Sigmoid colon (tissue), 7 donors: ENCODE measurements at places on chromosomes 16 and 17. TPM values are rescaled to one million over a fixed set of nuclear protein-coding genes. Genes with fewer than 3 reads are reported as not detected.
A peak's percentile ranks its signal among the peaks of the same experiment; 100 is the strongest.

The G6PC1 gene
- not detected for polyA plus RNA-seq

The PIRT gene
- 3.6 TPM for polyA plus RNA-seq

The ITGAL gene
- 2.8 TPM for polyA plus RNA-seq

- peak; percentile 67 for DNase-seq
- no peaks in the 10 kb centered on the region for H3K36me3 ChIP-seq
- peak overlapping the region; percentile 8 for H3K4me3 ChIP-seq
Measured at GRCh38 chr17:69448431-69449102, 34.1 kb downstream of the MAP2K6 start.

DNA sequence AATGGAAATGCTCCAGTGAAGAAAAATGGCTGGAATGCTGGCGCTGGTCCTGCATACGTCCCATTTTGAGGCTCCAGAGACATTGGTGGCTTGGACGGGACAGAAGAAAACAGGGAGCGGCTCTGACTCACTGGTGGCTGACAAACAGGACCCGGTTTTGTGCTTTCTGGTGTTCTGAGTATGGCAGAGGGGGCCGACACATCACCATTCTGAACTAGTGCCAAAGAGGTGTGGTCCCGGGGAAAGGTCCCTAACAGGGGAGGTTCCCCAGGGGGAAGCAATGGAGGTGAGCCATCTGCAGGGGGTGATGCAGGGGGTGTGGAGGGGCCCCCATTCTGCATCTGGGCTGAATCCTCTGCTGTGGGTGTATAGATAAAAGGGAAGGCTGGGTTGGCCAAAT is 8.3 kb downstream of the ANKRD40 start:
- no peak for DNase-seq
- peaks cover 2% of the 10 kb centered on the region for H3K4me1 ChIP-seq
- H3K27ac ChIP-seq, result no peak overlapping the region
- H3K4me3 ChIP-seq, result no peak overlapping the region
- no peaks in the 10 kb centered on the region for H3K27me3 ChIP-seq

DNA sequence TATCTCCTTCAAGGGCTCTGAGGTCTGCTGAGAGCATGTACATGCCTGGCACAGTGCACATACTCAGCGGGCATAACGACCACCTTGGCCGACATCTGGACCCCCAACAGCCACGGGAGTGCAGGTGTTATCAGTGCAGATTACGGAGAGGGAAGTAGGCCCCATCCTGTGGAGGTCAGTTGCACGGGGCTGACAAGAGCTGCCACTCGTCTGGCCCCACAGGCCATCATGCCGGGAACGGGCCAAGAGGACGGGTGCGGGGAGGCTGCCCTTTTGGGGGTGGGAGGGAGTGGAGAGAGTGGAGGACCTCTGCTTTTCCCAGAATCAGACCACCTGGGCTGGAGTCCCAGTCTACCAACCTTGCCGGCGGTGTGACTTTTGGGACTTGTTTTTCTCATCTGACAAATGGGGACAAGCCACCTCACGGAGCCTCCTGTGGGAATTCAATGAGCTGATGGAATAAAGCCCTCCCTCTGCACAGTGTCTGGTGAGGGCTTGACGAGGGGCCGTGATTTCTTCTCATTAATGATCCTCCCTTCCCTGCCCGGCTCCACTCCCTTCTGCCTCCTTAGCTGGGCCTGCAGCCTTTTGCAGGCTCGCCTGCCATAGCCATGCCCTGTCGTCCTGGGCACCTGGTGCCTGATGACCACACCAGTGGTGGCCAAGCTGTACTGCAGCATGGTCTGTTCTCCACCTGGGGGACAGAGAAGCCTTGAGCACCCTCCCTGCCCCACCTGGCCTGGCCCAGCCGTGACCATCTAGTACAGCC is 4.6 kb downstream of the PRSS33 start:
- peaks cover 18% of the 10 kb centered on the region for H3K27me3 ChIP-seq
- no peak overlapping the region for H3K27ac ChIP-seq
- no peak overlapping the region for H3K4me3 ChIP-seq
- peak; percentile 55 for DNase-seq
- no peaks in the 10 kb centered on the region for H3K36me3 ChIP-seq

DNA sequence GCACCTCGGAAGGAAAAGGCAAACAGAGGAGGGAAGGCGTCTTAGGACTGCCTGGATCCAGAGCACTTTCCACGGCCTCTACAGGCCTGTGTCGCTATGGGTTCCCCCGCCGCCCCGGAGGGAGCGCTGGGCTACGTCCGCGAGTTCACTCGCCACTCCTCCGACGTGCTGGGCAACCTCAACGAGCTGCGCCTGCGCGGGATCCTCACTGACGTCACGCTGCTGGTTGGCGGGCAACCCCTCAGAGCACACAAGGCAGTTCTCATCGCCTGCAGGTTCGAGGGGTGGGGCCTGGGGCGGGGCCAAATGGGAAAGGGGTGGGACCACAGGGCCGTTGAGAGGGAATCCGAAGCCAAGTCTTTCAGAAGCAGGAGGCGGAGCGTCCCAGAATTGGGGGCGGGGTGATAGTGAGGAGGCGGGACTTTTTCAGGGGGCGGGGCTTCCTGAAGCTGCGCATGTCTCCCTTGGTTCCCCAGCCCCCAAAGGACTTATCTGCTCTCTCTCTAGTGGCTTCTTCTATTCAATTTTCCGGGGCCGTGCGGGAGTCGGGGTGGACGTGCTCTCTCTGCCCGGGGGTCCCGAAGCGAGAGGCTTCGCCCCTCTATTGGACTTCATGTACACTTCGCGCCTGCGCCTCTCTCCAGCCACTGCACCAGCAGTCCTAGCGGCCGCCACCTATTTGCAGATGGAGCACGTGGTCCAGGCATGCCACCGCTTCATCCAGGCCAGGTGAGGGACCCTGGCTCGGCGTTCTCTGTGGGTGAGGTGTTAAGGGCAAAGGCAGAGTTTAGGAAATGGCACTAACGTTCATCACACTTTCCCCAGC is 939 bp downstream of the BCL6B start:
- H3K27me3 ChIP-seq, result peaks cover 30% of the 10 kb centered on the region
- H3K4me1 ChIP-seq, result peaks cover 27% of the 10 kb centered on the region
- H3K27ac ChIP-seq, result peak overlapping the region; percentile 71
- H3K36me3 ChIP-seq, result no peaks in the 10 kb centered on the region

DNA sequence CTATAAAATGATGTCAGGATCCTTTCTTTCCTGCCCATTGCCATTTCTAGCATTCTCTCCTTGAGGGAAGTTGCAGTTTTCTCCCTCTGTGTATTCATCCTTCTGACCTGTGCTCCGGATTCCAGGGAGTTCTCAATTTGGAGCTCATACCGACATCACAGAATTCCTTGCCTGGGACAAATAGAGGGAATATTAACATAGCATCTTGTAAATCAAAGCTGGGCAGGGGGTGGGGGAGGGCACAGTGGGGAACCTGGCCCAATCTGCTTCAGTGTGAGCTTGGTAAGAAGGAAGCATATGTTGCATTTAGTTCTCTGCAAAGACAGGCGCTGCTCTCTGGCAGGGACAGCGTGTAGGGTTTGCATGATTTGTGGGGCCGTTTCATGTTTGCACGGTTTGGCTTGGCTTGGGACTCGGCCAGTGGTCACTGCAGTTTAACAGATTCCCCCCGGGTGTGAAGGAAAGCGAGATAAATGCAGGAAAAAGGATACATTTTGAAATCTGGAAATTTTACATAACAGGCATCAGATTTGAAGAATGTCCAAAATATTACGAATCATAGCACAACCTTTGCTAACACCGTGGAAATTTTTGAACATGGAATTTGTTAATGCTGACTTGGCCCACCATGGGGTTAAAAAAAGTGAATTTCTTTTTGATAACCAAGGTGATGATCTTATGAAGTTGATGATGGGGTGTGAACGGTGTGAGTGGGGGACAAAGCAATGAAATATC is 178.0 kb downstream of the WWOX start:
- H3K4me3 ChIP-seq, result no peak overlapping the region
- DNase-seq, result no peak
- H3K27me3 ChIP-seq, result no peaks in the 10 kb centered on the region
- H3K36me3 ChIP-seq, result no peaks in the 10 kb centered on the region
- H3K27ac ChIP-seq, result no peak overlapping the region

DNA sequence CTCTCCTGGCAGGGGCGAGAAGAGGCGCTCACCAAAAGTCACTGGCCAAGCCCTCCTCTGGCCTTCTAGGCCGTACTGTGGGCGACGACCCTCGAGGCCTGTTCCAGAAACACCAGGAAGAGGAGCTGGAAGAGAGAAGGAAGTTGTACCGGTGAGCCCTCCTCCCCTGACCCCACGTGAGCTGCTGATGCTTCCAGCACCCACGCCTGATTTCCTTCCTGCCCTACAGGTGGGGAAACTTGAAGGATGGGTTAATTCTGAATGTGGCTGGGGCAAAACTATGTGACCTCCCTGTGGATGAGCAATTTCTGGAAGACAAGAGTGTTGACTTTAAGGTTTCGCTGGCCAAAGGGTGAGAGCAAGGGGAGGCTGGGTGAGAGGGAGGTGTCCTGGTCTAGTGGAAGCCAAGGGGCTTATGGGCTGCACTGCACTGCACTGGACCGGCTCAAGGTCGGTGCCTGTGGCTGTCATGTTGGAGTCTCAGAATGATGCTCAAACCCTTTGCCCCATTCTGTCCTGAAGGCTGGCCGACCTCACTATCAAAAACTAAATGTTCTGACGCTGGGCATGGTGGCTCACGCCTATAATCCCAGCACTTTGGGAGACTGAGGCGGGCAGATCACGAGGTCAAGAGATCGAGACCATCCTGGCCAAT is 6.2 kb downstream of the C17orf100 start:
- DNase-seq, result no peak
- peaks cover 19% of the 10 kb centered on the region for H3K27me3 ChIP-seq

GRCh38 chr16:30490210-30490609 is 17.7 kb downstream of the ITGAL start:
- H3K27ac ChIP-seq, result no peak overlapping the region
- no peak for DNase-seq
- peaks cover 5% of the 10 kb centered on the region for H3K27me3 ChIP-seq
- no peaks in the 10 kb centered on the region for H3K36me3 ChIP-seq
- H3K4me3 ChIP-seq, result no peak overlapping the region

DNA sequence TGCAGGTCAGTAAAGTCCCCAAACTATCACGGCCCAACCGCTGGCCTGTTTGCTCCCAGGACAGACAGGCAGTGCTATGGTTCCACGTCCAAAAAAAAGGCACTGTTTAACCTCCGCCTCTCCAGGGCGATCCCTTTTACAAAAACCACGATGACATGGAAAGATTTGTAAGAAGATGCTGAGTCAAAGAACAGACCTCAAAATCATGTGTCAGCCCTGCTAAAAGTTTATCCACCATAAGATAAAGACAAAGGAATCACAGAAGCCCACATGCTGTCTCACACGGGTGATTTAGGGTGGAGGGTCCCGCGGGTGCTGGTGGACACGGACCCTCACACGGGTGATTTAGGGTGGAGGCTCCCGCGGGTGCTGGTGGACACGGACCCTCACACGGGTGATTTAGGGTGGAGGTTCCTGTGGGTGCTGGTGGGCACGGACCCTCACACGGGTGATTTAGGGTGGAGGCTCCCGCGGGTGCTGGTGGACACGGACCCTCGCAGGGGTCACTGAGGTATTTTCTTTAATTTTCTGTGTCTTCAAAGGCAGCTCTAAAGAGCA is 117.2 kb upstream of the METRNL start:
- H3K4me1 ChIP-seq, result peaks cover 7% of the 10 kb centered on the region
- peak; percentile 30 for DNase-seq
- no peak overlapping the region for H3K4me3 ChIP-seq

DNA sequence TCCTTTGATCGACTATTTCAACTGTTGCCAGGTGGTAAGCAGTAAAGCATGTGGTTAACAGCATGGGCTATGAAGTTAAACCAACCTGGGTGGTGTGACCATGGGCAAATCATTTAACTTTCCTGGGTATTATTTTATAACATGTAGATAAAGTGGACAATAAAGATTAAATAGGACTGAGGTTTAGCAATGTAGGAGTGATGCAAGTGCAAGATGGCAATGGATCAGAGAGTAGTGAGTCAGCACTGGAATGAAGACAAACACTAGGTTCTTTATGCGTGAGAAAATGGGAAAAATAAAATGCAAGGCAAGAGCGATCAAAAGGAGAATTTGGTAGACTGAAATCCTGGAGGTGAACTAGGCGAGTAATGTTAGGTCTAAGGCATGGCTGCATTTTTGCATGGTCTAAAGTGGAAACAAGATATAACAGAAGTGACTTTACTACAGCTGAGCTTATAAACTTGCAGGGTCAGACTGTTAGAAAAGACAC is 222.4 kb upstream of the AXIN2 start:
- no peak for DNase-seq
- no peaks in the 10 kb centered on the region for H3K27me3 ChIP-seq
- H3K4me1 ChIP-seq, result no peaks in the 10 kb centered on the region

DNA sequence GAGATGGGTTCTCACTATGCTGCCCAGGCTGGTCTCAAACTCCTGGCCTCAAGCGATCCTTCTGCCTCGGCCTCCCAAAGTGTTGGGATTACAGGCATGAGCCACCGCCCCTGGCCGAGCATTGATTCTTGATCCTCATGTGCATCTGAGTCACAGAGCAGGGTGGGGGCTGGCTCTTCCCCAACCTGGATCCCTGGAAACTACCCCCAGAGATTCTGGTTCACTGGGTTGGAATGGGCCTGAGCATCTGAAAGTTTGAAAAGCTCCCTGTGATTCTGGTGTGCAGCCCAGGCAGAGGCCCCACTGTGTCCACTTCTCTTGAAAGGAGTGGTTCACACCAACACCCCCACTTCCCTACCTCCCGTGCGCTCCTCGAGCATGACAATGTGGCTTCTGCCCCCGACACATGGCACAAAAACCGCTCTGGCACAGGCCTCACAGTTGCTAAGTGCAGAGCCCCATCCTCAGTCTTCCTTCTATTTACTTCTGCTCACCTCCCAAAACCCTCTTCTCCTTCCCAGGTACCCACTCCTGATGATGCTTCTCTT is 4.6 kb downstream of the QPRT start:
- no peak overlapping the region for H3K4me3 ChIP-seq
- peaks cover 11% of the 10 kb centered on the region for H3K4me1 ChIP-seq
- DNase-seq, result no peak
- H3K36me3 ChIP-seq, result no peaks in the 10 kb centered on the region
- no peak overlapping the region for H3K27ac ChIP-seq

DNA sequence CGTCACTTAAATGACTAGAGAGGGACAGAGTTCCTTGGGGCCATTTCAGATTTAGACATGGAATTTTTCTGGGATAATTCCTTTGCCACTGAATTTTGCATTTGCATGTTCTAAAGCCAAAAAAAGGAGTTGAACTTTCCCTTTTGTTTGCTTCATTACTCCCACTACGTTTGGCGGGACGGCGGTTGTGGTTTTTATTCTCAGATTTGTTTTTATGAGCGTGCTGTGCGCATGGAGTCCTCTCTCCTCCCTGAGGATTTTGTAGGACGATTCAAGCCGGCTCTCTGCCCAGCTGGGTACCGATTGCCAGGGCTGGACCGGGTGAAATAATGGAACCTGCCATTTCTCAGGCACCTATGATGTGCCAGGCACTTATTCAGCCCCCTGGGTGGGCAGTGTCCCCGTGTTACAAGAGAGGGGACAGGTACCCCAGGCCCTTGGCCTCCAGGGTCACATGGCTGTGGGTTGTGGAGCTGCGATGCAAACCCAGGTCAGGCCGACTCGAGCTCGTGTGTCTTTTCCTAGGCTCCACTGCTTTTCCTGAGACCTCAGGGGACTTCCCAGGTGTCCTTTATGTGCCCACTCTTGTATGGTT is 18.8 kb downstream of the CMIP start:
- no peak overlapping the region for H3K4me3 ChIP-seq
- peaks cover 15% of the 10 kb centered on the region for H3K4me1 ChIP-seq
- H3K27me3 ChIP-seq, result no peaks in the 10 kb centered on the region
- no peak overlapping the region for H3K27ac ChIP-seq
- no peaks in the 10 kb centered on the region for H3K36me3 ChIP-seq
- no peak for DNase-seq

GRCh38 chr16:11168386-11169051 is 87.5 kb downstream of the SOCS1 start:
- H3K4me1 ChIP-seq, result peaks cover 13% of the 10 kb centered on the region
- no peak for DNase-seq
- H3K27me3 ChIP-seq, result no peaks in the 10 kb centered on the region
- H3K36me3 ChIP-seq, result peaks cover 15% of the 10 kb centered on the region
- H3K27ac ChIP-seq, result no peak overlapping the region
